Liver (tissue), 10 donors: ENCODE measurements at places on chromosomes 7 and 10.

DNA sequence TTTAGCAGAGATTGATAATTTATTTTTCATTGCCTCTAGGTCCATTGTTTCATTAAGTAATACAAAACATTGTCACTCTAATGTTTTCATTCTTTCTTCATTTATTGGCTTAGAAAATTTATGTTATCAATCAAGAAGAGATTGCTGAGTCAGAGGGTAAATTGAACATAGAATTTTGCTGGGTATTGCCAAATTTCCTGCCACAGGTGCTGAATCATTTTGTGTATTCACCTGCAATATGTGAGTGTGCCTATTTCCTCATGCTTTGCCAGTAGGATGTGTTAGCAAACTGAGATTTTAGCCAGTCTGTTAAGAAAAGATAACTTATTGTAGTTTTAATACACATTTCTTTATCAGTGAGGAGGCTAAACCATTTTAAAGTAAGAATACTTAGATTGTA is 38.0 kb downstream of the MARCHF5 start:
- peaks cover 5% of the 10 kb centered on the region for H3K4me1 ChIP-seq
- no peak overlapping the region for H3K27ac ChIP-seq
- no peak for DNase-seq
- no peak overlapping the region for H3K4me3 ChIP-seq
- no peaks in the 10 kb centered on the region for H3K36me3 ChIP-seq

- H3K4me1 ChIP-seq = peaks cover 12% of the 10 kb centered on the region
- no peak overlapping the region for H3K4me3 ChIP-seq
- no peaks in the 10 kb centered on the region for H3K27me3 ChIP-seq
- DNase-seq = no peak
Measured at GRCh38 chr7:45131891-45132290, 20.4 kb upstream of the TBRG4 start.

GRCh38 chr7:41312235-41312634 is 390.7 kb downstream of the INHBA start:
- no peak overlapping the region for H3K27ac ChIP-seq
- no peaks in the 10 kb centered on the region for H3K27me3 ChIP-seq
- no peaks in the 10 kb centered on the region for H3K36me3 ChIP-seq
- H3K4me1 ChIP-seq = peaks cover 16% of the 10 kb centered on the region
- no peak overlapping the region for H3K4me3 ChIP-seq

- no peak for DNase-seq
- no peaks in the 10 kb centered on the region for H3K27me3 ChIP-seq
- no peaks in the 10 kb centered on the region for H3K4me1 ChIP-seq
- H3K4me3 ChIP-seq = no peak overlapping the region
Measured at GRCh38 chr10:109474261-109474660, 449.1 kb downstream of the XPNPEP1 start.
